ENCODE measurements at places on chromosomes 7 and 10.
A peak's percentile ranks its signal among the peaks of the same experiment; 100 is the strongest.

DNA sequence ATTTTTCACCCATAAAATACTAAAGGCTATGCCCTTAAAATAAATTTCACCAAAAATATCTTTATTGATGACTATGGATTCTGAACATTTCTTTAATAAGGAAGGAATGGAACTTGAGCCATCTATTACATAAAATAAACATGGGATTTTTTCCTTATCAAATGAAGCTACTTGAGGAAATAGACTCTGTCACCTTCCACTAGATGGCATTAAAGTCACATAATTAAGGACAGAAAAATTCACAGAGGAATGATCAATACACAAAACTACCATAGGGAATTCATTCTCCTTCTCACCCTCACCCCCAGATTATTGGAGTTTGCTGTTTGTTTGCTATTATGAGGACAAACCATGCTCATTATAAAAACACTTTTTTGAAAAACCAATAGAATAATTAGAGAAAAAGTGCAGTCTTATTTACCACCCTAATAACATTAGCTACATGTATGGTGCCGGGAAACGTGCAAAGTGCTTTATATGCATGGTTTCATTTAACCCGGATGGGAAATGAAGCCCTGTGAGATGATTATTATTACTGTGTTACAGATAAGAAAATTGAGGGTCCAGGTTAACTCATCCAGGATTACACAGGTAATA, 21.1 kb upstream of the FOXI2 start:
- DNase-seq, result no peak

DNA sequence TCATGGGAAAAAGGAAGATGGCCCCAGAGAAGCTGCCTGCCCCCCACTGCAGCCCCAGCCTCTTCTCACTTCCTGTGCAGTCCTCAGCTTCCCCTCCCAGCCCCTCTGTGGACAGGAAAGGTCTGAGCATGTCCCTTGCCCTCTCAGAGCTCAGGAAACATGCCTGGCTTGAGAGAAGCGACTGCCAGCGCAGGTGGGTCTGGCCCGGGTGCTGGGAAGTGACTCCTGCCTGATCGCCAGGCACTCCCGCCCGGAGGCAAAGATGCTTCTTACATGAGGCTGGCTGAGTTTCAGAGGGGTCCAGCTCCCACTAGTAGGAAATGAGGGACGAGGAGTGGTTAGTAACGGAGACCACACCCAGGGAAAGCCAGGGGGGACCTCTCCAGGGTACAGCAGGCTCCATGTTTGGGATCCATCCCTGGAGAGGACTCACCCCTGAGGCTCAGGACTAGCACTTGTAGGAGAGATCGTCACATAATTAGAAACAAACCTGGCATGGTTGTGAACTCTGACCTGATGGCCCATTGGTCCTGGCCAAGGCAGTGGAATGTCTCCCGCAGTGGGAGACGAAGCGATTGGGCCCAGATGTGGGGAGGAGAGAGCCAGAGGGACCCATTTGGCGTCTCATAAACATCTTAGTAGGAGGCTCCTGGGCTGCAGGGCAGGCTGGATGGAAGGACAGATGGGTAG, 12.3 kb downstream of the ELN start:
- no peak for DNase-seq

- no peak for DNase-seq
Observed at GRCh38 chr7:117118579-117119180, 165.4 kb downstream of the ST7 start.

GRCh38 chr7:75667938-75668337, 70.8 kb downstream of the HIP1 start:
- no peak for DNase-seq

GRCh38 chr10:17479015-17479615, 24.7 kb upstream of the ST8SIA6 start:
- no peak for DNase-seq

DNA sequence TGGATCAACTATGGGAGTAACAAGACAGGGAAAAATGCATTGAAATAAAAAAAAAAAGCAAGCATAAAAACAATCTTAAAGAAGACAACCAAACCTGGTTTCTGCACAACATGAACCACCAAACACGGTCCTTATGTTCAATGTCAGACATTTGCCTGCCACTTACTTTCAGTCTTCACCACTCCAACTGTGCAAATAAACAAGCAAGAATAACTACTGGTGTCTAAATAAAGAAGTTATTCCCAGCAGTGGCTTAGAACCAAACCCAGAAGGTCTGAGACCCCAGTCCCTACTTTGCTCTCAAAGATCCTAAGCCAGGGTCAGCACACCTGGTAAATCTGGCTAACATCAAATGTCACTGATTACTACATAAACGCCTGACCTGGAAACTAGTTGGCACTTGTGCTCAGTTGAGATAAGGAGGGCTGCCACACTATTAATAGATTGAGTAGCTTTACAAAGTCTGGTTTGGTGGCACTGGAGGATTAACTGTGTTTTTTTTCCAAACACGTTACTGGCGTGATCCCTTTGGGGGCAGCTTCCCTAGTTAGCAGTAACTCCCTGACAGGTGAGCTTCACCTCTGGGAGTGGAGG, 62.7 kb upstream of the ABLIM1 start:
- no peak for DNase-seq

DNA sequence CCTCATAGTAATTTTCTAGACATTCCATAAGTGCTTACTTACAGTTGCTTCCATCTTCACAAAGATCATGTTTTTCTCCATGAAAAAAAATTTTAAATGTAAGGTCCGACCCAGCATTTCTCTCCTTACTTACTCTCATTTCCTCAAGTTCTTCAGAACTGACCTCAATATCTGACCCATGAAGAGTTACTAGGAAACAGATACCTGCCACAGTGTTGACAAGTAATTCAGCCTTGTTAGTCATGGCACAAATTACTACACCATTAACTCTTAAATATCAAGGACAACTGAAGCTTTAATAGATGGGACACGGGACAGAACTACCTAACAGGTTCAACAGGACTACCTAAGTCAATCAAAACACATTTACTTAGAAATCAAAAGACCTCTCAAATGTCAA, 316.2 kb downstream of the POM121L12 start:
- DNase-seq, result no peak

- DNase-seq, result no peak
Observed at GRCh38 chr10:24206334-24206733, 2.6 kb upstream of the KIAA1217 start.

DNA sequence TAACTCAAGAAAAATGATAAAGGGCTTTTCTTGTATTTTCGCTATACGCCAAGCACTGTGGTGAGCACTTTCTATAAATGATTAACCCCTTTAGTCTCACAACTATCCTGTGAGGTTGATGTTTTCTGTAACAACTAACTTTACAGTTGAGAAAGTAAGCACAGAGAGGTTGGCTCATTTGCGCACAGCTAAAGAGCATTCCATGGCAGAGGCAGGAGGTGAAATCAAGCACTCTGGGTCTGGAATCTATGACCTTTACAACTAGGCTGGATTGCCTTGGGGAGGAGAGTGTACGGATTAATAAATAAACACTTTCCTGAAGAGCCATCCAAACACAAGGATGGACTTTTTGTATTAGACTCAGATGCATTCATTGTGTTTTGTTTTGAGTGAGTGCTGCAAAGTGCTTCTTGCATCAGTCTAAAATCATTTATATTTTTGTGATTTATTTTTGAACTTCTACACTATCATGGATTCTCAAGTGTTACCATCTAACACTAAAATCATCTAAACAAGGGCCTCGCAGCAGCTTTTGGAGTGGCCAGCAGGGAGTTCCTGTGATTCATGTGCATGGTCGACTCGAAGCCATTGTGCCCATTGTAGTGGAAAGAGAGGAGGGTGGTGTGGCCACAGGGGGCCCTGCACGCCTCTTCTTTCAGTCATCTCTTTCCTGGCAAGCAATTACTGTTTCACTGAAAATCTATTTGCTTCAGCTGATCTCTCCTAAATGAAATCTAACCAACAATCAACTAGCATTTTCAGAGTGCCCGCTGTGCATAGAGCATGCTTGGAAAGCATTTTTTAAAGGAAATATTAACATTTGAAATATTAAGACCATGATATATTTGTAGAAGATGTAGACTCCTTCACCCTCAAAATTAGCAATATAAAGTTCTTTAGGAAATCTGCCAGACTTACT, 633.4 kb upstream of the COBL start:
- DNase-seq, result no peak

- DNase-seq, result no peak
Observed at GRCh38 chr10:24502801-24503460, 220.8 kb downstream of the ARHGAP21 start.

- DNase-seq, result no peak
Observed at GRCh38 chr10:102418622-102419268, at the start of gene PSD. PSD (minus strand) TSS chr10:102418785; CDS start chr10:102417038, 1,747 bp downstream.

GRCh38 chr7:30255064-30255769, 29.2 kb upstream of the ZNRF2 start:
- no peak for DNase-seq

GRCh38 chr7:130084037-130084875, 13.9 kb downstream of the KLHDC10 start:
- no peak for DNase-seq

DNA sequence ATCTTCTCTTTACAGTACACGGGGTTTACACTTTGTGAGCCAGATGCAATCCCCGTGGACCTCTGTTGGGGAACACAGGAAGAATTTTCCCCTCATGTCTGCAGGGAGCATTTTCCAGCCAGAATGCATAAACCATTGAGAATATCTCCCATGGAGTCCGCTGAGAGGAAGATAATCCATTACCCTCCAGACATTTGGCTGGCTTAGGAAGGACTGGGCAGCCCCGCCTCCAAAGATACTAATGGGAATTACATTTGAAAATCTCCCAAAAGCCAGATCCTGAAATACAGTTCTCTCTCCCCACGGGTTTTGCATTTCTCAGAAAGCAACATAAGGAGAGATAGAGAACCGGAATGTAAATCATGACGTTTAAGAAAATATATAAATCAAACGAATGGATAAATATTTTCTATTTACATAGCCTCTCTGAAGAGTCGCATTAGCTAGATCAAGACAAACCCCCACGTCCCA, 53.5 kb downstream of the TRIL start:
- DNase-seq, result no peak

DNA sequence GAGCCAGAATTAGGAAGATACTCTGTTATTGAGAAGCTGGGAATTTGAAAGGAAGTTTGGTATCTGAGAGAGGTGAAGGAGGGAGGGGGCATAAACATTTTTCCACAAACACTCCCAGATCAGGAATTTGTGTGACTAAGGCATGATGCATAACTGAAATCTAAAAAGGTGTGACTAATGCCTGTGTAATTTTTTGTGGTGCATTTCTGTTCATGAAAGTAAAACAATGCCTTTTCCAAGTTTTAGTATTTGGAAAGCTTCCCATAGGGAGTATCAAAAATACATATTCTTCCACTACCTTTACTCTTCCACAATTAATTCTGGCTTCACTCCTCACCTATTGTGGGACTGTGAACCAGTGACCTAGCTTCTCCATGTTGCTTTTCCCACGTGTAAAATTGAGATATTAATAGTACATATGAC, 56.4 kb upstream of the CAV2 start:
- no peak for DNase-seq

GRCh38 chr7:103065667-103066066, 8.9 kb downstream of the FBXL13 start:
- DNase-seq, result no peak

DNA sequence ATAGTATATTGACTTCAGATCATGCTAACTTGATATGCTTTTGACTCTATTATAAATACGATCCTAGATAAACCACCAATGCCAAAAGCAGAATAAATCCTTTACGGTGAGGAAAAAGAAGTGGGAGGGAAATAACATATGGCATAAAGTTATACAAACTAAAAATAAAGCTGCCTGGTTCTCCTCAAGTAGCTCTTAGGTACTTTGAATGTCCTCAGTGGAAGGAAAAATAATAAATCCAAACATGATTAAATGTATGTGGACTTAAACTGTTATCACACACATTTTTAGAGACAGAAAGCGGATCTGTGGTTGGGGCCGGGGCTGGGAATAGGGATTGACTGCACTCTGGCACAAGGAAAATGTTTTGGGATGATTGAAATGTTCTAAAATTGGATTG, 23.6 kb downstream of the EEPD1 start:
- DNase-seq, result no peak

DNA sequence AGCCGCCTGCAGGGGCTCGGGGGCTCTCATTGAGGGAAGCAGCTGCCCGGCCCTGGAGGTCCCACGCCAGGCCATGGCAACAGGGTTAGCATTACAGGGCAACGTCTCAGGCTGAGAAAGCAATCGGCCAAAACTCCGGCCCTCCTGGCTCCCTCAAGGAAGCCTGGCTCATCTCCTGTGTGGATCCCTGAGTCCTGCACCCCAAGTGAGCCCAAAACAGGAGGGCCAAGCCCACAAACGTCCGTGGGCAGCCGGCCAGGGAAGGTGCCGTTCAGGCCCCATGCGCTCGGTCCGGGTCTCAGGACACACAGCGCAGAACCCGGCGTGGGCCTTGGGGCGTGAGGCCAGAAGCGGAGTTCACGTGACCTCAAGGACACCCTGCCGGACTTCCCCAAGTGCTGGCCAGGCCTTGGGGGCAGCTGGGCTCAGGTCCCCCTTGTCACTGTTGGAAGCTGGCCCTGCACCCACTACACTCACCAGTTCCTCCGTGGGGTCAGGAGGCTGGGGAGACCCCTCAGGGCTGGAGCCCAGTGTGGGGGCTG, 8.0 kb upstream of the PWWP2B start:
- DNase-seq, result no peak

DNA sequence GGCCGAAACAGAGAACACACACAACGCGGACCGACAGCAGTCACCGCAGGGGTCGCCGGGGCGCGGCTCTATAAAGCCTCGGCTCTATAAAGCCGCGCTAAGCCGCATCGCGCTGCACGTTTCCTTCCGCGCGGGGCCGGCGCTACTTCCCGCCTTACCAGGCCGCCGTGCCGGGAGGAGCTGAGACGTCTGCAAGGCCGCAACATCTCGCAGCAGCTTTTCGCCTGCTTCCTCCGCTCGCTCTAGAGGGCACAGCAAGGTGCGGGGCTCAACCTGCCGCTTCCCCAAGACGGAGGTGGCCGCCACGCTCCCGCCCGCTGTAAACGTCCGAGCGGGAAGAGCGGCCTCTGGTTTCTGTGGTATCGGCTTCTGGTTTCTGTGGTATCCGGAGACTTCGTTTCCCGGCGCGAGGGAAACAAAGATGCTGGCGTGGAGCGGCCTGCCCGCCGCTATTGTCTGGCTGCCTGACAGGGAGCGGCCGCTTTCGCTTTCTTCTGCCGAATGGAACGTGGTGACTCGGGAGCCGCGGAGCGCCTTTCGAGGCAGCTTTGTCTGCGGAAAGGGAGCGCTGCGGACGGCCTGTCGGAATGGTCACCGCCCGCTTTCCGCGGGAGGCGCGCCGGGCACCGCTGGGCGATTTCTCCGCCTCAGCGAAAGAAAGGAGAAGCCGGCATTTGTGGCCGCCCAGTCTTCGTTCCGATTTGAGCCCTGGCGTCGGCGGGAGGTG, 91.8 kb downstream of the SPAG6 start:
- DNase-seq, result peak; percentile 75

- no peak for DNase-seq
Observed at GRCh38 chr7:5467645-5468044, 44.0 kb upstream of the TNRC18 start.

GRCh38 chr10:93224005-93224779, 150.5 kb downstream of the CYP26A1 start:
- DNase-seq, result no peak

GRCh38 chr10:103612462-103613365, 119.2 kb downstream of the NEURL1 start:
- DNase-seq, result no peak
